Prostate gland (tissue), 2 donors: ENCODE measurements at places on chromosomes 3 and 15.
A peak's percentile ranks its signal among the peaks of the same experiment; 100 is the strongest.

DNA sequence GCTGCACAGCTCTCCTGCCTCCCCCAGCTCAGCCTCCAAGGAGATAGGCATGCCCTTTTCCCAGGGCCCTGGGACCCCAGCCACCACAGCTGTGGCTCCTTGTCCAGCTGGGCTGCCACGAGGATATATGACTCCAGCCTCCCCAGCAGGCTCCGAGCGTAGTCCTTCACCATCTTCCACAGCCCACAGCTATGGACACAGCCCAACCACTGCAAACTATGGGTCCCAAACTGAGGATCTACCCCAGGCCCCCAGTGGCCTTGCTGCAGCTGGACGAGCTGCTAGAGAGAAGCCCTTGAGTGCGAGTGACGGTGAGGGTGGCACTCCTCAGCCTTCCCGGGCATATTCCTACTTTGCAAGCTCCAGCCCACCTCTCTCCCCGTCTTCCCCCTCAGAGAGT, 20.5 kb upstream of the APEH start:
- DNase-seq, result no peak

GRCh38 chr3:169090559-169090958, 573.0 kb downstream of the MECOM start:
- DNase-seq, result no peak

GRCh38 chr3:124972457-124972856, 37.9 kb upstream of the MUC13 start:
- peak; percentile 34 for DNase-seq

GRCh38 chr15:53693729-53694475, 65.6 kb downstream of the WDR72 start:
- DNase-seq, result peak; percentile 33

DNA sequence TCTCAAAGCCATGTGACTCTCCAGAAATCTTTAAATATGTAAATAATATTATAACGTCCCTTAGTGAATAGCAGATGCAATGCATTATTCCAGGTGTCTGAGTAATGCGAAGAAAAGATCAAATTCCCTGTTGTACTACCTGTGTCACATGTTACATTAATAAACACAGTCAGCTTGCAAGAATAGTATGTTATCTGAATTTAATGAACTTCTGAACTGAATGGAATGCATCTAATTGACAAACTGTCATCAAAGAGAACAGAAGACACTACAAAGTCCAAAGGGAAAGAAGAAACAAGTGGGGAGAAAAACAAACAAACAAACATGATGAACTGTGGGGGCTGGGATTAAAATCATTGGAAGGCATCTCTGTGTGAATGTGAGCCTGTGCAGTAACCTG, 508.8 kb downstream of the LPP start:
- DNase-seq, result no peak

DNA sequence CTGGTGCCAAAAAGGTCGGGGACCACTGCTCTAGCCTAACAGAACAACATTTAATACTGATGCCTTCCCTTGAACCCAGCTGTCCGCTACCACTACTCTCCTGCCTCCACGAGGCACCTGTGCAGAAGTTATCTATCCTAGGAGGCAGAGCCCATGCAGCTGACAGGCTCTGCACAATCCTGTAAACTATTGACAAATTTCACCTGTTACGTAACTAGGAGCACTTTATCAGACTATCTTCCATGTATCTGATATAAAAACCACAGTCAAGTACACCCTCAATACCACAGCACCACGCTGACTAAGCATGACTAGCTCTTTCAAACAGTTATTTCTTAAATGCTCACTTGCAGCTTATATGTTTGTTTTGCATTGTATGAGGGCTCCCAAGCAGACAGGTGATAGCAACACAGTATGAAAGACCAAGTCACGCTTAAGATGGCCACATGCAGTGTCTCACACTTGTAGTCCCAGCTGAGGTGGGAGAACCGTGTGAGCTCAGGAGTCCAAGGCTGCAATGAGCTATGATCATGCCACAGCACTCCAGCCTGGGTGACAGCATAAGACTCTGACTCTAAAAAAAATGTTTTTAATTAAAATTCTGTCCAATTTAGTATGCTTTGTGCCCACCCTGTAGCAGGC, 4.5 kb upstream of the IL17RC start:
- no peak for DNase-seq

DNA sequence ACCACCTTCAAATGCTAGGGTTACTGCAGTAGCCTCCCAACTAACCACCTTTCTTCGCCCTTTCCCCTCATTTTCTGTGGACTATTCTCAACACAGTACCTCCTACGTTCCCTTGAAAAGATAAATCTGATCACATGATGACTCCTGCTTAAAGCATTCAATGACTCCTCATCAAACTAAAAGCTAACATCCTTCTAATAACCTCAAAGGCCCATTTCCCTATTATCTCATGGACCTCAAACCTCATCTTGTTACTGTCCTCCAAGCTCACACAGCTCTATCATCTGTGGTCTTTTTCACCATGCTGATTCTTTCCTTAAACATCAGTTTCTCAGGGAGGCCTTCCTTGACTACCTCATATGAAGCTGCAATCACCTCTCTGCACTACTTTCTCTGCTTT, 29.6 kb downstream of the GADL1 start:
- no peak for DNase-seq

GRCh38 chr15:81296673-81297072, 27.3 kb downstream of the STARD5 start:
- no peak for DNase-seq

DNA sequence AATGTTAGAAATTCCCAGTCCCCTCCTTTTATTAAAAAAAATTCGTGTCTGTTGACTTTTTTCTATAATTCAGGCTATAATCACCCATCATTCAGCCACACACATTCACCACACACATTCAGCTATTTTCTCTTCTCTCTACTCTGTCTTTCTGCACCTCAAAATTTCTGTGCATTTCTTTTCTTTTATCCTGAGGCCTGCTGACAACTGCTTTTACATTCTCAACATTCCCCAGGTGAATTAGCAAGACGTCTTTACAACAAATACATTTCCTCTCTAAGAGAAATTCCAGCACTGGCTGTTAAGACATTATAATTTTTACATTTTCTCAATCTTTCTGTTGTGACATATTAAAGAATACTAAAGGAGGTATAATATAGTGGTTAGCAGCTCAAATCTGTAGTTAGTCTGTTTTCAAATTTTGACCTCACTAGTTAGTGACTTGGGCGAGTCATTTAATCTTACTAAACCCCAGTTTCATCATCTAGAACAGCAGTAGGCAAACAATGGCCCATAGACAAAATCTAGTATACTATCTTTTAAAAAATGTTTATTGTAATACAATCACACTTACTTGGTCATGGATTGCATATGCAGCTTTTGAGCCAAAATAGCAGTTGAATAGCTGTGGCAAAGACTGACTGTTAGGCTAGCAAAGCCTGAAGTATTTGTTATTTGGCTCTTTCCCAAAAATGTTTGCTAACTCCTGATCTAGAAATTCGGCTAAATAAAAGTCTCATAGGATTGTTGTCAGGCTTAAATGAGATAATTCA, 350.7 kb downstream of the NSUN3 start:
- DNase-seq, result no peak

DNA sequence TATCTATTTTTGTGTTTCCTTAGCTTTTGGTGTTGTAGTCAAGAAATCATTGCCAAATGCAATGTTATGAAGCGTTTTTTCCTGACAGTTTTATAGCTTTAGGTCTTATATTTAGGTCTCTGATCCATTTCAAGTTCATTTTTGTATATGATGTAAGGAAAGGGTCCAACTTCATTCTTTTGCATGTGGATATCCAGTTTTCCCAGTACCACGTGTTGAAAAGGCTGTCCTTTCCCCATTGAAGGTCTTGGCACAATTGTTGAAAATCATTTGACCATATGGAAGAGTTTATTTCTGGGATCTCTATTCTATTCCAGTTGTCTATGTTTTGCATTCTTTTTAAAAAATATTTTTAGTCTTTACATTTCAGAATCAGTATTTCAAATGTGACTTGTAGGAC, 14.6 kb upstream of the SNRPN start:
- no peak for DNase-seq

- no peak for DNase-seq
These were observed 391.9 kb upstream of the TBL1XR1 start for GRCh38 chr3:177589041-177589650.

- DNase-seq, result no peak
These were observed 123.8 kb downstream of the PPM1L start for GRCh38 chr3:160879859-160880258.

DNA sequence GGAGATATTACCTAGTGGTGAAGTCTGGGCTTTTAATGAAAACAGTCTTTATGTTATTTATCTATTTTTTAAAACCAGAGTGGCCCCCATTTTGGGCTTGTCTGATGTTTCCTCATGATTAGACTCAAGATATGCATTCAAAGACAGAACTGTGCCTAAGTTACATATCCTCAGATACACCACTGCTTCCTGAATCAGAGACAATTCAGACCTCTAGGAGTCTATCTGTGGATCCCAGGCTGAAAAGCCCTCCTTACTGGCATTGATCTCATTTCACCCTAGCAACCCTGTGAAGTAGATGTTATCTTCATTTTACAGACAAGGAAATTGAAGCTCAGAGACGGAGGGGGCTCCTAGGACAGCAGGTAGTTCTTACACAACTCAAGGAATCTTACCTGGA, 16.8 kb upstream of the TGM5 start:
- no peak for DNase-seq

- no peak for DNase-seq
These were observed 130.7 kb downstream of the WNT7A start for GRCh38 chr3:13749063-13749764.

DNA sequence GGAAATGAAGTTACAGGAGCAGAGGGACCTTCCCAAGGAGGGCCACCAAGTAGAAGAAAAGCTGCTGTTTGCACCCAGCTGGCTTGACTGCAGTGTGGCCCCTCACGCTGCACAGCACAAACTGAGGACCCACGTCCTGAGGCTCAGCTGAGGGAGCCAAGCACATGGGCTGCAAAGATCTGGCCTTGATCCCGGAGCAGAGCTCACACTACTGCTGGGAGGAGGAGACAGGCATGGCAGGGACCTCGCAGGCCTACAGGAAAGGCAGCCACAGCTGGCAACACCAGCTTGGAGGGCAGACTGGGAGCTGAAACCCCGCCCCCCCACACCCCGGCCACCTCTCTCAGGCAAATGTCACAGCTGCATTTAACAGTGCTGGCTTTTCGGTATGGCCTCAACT, 39.7 kb downstream of the KLHL25 start:
- DNase-seq, result peak; percentile 29

DNA sequence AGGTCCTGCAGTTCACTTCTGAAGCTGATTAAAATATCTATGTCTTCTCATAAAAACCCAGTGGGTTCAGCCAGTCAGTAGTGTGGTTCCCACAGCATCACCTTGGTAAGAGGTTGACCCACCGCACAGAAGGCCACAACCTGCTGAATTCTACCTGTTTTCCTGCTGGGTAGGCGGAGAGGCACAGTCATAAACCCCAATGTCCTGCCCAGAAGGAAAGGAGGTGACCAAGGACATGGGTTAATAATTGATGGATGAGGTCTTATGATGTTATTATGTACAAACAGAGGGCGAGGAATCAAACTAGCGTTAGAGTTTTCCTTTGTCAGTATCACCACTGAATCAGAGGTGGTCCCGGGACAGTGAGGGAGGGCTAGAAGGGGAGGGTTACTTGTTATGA, 27.8 kb downstream of the CA12 start:
- DNase-seq, result no peak

- DNase-seq, result no peak
These were observed 12.6 kb upstream of the FRMD5 start for GRCh38 chr15:44207643-44208042.

GRCh38 chr3:13654330-13655060, 105.6 kb downstream of the FBLN2 start:
- DNase-seq, result no peak

DNA sequence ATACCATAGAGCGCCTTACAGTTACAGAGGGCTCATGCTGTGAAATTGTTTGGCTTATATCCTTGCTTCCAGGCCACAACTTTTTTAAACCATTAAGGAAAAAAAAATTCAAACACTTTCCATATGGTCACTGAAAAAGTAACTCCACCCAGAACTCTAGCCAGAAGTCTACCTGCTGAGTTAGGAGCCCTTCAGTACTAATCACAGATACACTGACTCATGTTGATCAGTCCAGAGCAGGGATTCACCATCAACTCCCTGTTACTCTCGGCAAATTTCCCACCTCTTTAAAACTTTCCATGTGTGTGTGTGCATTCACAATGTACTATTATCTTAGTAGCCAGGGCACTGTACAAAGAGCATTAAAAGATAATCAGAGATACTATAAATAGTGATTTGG, 372.8 kb downstream of the MAGI1 start:
- DNase-seq, result no peak

DNA sequence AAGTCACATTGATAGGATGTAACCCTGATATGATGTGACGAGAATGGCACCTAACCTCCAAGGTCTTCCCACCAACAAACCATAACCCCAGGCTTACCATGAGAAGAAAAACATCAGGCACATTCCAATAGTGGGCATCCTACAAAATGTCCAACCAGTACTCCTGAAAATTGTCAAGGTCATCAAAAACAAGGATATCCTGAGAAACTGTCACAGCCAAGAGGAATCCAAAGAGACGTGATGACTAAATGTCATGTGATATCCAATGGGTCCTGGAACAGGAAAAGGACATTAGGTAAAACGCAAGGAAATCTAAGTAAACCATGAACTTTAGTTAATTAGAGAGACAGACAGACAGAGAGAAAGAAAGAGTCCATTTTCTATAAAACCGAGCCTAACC, 2.3 kb upstream of the CYP1A2 start:
- no peak for DNase-seq
